GM12864 (cell line): ENCODE measurements at places on chromosomes 3 and 15.

GRCh38 chr15:81155375-81156218, 21.5 kb downstream of the CFAP161 start:
- no peak for DNase-seq

DNA sequence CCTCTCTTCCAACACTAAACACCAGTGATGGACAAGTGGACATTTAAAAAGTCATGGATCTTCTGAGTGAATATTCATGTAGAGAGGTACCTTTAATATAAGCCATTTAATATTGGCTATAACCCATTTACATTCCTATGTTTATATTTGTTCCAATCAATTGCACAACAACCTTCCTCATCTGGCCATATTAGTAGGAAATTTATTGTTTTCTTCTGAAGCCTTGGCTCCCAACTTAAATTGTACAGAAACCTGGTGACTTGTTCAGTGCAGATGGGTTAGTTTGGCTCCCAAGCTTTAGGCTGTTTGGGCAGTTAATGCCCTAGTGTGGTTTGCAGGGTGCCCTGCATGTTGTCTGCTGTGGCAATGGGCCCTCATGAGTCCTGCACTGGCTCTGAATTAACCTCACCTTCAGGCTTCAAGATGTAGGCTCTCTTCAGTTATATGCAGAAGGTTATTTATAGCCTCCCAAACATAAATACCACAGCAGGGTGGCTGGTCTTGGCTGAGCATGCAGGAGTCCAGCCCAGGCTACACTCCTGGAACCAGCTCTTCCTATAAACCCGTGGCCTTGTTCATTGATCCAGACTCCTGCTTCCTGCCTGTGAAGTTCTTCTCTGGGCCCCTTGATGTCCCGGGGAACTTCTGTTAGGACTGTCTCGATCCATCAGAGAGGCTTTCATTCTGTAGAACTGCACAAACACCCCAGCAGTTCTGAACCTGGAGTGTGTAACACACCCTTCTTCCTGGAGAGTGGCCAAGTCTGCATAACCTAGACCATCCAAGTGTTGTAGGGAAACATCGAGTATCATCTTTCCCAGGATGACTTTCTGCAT, 57.0 kb downstream of the DUT start:
- DNase-seq = no peak

GRCh38 chr3:62732183-62732904, 142.9 kb downstream of the CADPS start:
- DNase-seq = no peak

- DNase-seq = no peak
These were observed 273.4 kb downstream of the ARRDC4 start for GRCh38 chr15:98233873-98234272.

DNA sequence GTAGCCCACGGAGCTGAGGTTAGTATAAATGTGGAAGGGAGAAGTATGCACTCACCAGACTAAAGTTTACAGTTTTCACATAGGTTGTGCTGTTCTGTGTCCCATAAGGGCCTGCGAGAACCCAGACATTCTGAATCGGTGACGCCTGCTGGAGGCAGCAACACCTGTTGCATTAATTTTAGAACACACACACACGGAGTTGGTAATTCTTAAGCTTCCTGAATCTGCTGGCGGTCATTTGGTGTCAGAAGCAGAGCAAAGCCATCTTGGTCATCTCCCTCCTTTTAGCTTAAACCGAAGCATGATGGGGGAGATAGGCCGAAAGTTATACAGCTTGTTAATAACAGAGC, 41.1 kb upstream of the AP3B2 start:
- DNase-seq = no peak

DNA sequence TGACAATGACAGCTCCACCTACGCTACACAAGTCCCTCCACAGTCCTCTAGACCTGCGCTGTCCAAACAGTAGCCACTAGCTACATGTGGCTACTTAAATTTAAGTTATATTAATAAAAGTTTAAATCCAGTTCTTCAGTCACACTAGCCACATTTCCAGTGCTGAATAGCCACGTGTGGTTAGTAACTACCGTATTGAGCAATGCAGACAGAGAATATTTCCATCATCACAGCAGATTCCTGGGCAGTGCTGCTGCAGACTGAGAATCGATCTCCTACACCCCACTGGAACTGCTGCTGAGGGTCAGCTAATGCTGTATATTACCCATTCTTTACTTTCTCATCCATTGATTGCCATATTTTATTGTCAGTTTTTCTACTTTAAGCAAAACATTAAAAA, 40.9 kb downstream of the HDC start:
- DNase-seq = no peak

DNA sequence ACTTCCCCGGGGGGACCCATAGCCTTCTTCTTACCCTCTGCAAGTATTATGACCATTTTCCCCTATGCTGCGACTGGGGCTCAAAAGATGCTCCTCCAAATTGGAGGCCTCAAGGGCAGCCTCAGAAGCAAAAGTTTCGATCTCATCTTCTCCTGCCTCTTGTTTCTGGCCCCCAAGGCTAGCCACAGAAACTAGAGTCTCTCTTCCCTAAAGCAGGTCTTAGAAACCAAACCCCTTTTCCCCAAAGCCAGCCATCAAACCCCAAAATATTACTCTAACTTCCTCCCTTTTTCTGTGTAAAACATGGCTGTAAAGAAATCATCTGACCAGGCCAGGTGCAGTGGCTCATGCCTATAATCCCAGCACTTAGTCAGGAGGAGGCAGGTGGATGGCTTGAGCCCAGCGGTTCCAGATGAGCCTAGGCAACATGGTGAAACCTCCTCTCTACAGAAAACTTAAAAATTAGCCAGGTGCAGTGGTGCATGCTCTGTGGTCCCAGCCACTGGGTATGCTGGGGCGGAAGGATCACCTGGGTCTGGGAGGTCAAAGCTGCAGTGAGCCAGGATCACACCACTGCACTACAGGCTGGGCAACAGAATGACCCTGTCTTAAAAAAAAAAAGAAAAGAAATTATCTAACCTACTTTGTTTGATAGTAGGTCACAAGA, 36.7 kb upstream of the MFGE8 start:
- peak; percentile 19 for DNase-seq

GRCh38 chr15:51775967-51776816, 24.8 kb downstream of the TMOD2 start:
- DNase-seq = peak; percentile 16

GRCh38 chr15:59396211-59396610, 23.5 kb upstream of the MYO1E start:
- no peak for DNase-seq

DNA sequence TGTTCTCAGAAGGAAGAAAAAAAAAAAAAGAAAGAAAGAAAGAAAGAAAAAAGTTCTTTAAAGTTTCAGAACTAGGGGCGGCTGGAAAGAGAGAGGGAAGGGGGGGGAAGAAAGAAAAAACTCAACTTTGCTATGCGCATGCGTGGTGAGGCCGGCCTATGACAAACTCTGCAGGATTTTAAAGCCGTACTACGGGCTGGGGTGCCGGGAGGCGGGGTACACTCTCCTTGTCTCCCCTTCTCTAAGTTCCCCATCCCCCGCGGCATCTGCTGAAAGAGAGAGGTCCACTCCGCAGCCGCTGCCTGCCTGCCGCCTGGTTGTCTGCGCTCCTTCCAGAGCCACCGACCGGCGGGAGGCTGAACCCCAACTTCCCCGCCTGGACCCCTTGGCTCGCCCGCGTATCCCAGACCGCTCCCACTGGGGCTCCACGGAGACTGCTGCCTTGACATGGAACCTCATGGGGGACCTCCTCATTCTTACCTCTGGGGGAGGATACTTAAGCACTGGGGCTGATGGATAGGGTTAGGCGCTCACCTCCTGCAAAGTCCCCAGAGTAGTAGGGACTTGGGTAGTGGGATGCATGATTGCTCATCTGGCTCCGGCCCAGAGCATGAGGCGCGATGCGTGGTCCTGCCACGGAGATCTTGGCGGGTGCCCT, 1.4 kb upstream of the WNT5A start:
- DNase-seq = peak; percentile 41

DNA sequence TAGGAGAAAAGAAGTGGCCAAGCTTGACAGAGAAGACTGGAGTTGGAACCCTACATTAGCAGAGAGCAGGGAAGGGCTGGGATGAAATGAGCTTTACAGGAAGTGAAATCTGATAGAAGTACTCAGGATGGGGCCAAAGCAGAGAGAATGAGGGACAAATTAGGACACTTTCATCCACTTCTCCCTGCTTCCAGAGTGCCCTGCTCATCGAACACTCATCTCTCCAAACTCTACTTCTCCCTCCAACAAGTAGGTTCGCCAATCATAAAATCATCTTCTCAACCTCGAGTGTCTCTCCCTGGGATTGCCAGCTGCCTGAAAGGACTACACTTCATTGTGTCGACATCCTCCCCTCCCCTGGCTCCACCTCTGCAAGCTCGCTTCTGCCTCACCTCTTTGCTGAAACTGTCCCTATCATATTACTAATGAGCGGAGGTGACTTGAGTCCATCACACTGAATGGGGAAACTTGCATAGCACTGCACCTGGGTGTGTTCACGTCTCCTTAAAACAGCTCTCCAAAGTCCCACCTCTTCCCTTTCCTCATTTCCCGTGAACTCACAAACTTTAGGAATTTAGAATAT, 365.8 kb downstream of the FOXP1 start:
- no peak for DNase-seq

- DNase-seq = no peak
These were observed 67.9 kb upstream of the OCA2 start for GRCh38 chr15:28167042-28167441.

DNA sequence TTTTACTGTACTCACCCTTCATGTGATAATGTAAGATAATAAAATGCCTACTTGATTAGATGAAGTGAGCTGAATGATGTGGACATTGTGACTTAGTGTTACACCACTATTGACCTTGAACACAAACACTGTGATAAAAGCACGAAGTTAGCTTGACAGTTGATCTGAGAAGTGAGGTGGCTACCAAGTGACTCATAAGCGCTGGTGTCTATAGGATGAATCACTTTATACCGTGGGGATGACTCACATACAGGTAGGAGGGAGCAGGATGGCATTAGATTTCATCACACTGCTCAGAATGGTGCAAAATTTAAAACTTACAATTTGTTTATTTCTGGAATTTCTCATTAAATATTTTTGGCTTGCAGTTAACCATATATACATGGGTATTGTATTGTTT, 174.7 kb upstream of the CNTN3 start:
- no peak for DNase-seq

- DNase-seq = no peak
These were observed 239.0 kb downstream of the SQOR start for GRCh38 chr15:45873781-45874180.

DNA sequence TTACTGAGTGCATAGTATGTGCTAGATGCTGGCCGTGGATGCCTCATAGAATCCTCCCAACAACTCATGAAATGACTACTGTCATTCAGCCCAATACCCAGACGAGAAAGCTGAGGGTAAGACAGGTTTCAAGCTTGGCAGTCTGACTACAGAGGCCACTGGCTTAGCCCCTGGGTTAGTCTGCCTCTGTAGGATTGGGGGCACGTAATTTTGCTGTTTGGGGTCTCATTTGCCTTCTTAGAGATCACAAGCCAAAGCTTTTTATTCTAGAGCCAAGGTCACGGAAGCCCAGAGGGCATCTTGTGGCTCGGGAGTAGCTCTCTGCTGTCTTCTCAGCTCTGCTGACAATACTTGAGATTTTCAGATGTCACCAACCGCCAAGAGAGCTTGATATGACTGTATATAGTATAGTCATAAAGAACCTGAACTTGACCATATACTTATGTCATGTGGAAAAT, 1.0 kb upstream of the CCR5 start:
- no peak for DNase-seq

DNA sequence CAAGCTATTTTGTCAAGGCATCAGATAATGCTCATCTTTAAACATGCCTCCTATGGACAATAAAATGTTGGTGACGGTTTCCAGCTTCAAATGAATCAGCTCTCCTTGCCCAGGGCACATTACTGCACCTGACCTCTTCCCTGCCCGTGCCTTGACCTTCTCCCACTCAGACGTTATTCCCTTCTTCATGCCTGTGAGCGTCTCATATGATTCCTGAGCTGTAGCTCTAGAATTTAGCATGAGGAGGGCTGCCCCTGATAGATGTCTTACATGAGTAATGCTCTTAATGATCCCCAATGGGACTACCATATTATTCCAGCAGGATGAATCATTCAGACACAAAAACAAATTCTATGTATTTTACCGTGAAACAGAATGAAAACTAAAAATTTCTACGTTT, 762.7 kb downstream of the ROBO1 start:
- DNase-seq = no peak

DNA sequence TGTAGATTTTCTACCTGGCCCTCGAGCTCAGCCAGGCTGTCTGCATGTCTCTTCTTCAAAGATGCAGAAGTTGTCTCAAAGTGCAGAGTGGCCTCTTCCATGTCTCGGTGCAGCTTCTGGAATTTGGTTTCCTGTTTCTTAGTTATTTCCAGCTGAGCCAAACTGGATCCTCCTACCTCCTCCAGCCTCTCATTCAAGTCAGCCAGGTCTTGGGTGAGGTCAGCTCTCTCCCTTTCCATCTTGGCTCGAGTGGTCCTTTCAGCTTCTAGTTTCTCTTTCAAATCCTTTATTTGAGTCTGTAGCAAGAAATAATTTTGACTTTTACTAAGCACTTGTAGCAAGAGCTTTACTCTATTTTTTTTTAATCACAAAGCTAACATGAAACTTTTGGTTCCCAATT, 81.8 kb downstream of the MYH15 start:
- DNase-seq = no peak

DNA sequence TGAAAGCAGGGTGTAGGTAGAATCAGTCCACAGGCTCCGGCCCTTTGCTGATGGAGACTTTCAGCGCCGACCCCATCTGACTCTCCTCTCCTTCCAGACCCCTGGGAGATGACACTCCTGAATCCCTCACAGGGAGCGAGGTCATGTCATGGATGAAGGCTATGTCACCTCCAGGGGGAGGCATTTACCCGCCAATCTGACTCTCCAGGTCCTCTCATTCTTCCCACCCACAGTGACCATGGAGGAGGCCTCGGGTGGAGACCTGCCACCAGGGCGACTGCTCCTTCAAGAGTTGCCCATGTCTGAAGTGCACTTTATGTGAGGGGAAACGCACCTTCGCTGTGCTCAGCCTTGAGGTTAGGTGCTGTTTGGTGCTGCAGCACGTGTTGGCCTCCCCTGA, 112.7 kb downstream of the KLF13 start:
- DNase-seq = no peak

DNA sequence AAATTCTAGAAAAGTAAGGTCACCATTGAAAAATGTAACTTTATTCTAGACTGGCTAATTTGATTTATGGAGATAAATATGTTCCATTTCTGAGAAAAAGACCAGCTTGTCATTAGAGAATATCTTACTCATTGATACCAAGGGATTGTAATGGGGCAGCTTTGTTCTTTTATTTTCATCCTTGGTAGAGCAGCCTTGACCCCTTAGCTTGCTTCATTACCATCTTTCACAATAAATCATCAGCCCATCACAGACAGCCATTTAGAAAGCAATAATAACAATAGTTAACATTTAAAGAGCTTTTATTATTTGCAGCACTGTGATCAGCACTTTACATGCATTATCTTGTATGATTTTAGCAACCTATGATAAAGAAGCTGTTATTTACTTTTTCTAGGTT, 253.6 kb downstream of the C3orf38 start:
- no peak for DNase-seq

- DNase-seq = no peak
These were observed 137.7 kb downstream of the LRIG1 start for GRCh38 chr3:66363148-66363547.

- no peak for DNase-seq
These were observed 26.2 kb upstream of the DCUN1D1 start for GRCh38 chr3:183006396-183007002.
